ENCODE measurements at places on chromosomes 13 and 19. TPM values are rescaled to one million over a fixed set of nuclear protein-coding genes. Genes with fewer than 3 reads are reported as not detected.

- DNase-seq: no peak
These were observed 17.6 kb downstream of the GPR42 start for GRCh38 chr19:35388277-35389054.

- no peak for DNase-seq
These were observed 1637.4 kb downstream of the PCDH9 start for GRCh38 chr13:65592731-65593130.

DNA sequence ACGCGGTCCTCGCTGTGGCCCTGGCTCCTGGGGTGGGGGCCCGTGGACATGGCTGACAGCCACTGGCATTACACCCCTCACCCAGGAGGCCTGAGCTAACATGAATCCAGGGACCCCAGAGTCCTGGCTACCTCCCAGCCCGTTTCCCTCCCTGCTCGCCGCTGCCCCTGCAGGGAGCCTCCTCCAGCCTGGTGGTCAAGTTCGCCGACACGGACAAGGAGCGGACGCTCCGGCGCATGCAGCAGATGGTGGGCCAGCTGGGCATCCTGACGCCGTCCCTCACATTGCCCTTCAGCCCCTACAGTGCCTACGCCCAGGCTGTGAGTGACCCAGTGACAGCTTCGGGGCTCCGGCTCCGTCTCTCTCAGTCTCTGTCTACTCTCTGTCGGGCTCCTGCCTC is 56.6 kb downstream of the CELF5 start:
- no peak for DNase-seq

DNA sequence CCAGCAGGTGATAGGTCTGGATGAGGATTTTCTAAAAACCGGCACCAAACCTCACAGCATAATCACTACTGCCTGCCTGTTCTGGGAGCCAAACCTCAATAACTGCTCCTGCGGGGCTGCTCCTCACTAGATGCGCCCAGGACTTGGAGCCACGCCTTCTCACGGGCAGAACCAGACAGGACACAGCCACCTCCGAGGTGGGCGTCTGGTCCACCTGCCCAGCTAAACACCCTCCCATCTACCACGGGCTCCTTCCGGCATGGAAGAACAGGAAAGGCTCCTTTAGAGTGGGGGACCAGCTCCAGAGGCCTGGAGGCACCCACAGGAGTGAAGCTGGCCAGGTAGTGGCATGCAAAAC is 73.5 kb downstream of the PEPD start:
- no peak for DNase-seq

Gene NCR1
- total RNA-seq: not detected

Gene TLE6
- total RNA-seq: 3.3 TPM

- DNase-seq: no peak
These were observed 235.9 kb downstream of the PCDH20 start for GRCh38 chr13:61179741-61180140.

Gene REEP6
- total RNA-seq: 13.8 TPM

Gene NXNL1
- total RNA-seq: not detected

Gene RYR1
- total RNA-seq: 14.6 TPM

Gene ZNF772
- total RNA-seq: 10.9 TPM

Gene SYT5
- total RNA-seq: not detected

- DNase-seq: no peak
These were observed 6.4 kb upstream of the CDKN2D start for GRCh38 chr19:10575011-10575716.

Gene CD37
- total RNA-seq: 21.4 TPM

DNA sequence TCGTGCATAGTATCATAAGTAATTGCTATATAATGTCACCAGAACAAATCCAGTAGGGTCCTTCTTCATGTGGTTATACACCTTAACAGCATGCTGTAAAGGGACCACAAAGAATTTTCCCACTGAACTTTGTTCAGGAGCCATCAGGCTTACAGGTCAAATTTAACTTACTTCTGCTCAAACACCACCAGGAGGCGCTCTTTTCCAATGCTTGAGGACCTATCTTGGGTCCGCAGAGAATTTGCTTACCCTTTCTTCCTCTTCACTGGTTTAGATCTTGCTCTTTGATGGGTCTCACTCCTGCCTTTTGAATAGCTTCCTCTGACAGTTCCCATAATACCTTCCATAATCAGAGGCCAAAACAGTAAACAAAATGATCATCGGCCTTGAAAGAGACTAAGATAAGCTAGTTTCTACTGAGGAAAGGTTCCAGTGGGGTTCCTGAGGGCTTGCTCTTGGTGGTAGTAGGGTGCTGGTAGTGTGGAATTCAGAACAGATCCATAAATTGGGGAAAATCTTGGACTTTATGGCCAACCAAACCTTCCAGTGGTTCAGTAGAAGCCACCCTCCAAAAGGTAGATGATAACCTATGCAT is 37.4 kb downstream of the SCGB2B2 start:
- DNase-seq: no peak

Gene LGALS14
- not detected for total RNA-seq

DNA sequence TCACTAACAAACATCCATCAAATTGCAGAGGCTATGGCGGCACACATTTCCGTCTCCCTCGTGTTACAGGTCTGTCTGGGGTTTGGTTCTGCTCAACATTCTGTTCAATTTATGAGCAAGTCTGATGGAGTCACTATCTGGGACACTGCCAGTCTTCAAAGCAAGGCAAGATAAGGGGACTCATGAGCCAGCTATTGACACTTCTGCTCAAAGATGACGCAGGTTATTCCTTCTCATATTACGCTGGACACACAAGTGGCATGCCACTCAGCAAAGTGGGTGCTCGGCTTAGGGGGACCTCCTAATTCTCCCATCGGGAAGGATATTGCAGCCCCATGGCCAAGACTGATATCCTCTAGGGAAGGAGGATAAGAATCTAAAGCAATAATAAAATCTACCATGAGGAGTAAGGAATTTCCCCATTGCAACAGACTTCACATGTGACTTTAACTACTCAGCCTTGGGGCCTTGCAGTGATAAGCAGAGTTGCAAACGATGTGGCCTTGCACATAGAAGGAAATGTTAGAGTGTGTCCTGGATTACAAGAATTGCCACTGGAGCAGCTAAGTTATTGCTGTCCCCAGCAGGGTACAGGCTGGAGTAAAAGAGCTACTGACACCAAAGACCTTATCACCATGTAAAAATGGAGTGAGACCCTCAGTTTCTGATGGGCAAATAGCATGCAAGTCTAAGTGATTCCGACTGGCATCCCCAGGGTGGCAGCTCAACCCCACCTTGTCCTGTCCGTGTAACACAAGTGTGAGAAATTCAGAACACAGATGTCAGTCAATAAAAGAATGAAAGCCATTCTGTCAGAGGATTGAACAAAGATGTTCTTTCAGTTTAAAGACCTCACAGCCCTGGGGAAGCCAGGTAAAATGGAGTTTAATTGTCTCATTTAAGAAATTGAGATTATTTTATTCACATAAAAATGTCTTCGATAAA is 306.1 kb downstream of the IRS2 start:
- no peak for DNase-seq

Gene PLPP2
- 12.1 TPM for total RNA-seq

Gene IGFL2
- total RNA-seq: not detected

Gene ZNF729
- total RNA-seq: not detected

Gene LRG1
- 3.8 TPM for total RNA-seq

GRCh38 chr13:35882722-35883497 is 248.3 kb downstream of the DCLK1 start:
- no peak for DNase-seq

Gene NCAN
- not detected for total RNA-seq

GRCh38 chr19:1470305-1471009 is 8.6 kb downstream of the C19orf25 start:
- no peak for DNase-seq

Gene ZNF77
- total RNA-seq: 5.9 TPM

DNA sequence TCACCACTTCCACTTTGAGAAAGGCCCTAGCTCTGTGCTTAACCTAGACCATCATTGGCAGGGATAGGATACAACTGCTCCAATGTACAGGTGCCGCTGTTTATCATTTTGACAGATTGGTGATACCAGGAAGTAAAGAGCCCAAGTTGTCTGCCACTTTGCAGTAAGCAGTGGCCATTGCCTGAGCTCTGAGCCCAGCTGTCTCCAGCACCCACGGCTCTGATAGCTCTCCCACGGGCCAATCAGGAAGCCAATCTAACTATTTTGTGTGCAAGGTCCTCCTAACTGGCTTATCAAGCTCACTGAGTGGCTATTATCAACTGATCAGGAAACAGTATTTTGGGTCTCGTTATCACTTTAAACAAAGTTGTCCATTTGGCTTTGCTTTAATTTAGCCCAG is 181.1 kb downstream of the DCT start:
- DNase-seq: no peak

Gene ZNF627
- 9.2 TPM for total RNA-seq

GRCh38 chr13:111908361-111908760 is 158.6 kb upstream of the SOX1 start:
- no peak for DNase-seq

GRCh38 chr13:22064854-22065620 is 394.2 kb downstream of the FGF9 start:
- DNase-seq: no peak

DNA sequence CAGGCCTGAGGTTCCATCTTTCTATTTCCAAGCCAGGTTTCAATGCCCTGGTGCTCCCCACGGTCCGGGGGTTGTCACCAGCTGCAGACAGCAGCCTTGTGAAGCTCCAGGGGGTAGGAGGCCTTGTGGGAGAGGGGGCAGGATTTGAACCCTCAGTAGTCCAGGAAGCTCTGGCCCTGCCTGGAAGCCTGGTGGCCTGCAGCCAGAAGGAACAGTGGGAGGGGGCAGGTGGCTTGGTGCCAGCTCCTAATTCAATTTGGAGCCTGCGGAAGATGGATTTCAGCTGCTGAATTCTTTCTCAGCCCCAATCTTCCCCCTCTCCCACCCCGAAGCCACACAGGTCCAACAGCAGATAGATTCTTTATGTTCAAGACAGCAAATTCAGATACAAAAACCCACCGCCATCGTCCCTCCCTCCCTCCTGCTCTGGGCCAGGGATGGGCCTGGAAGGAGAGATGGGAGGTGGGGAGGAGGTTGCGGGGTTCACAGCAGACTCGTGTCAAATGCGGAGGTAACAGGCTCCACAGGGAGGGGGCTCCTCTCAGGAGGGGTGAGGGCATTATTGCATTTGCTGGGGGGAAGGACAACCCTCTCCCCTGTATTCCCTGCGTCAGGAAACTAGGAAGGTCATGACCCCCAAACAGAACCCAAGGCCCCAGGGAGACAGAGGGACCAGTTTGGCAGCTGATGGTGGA is 2.4 kb upstream of the PTGER1 start:
- DNase-seq: no peak

Gene FAM124A
- 1.1 TPM for total RNA-seq

Gene ZNRF4
- not detected for total RNA-seq

Gene KLF12
- 0.64 TPM for total RNA-seq

Gene OR10H4
- not detected for total RNA-seq

Gene PNMA8B
- total RNA-seq: 1.1 TPM

DNA sequence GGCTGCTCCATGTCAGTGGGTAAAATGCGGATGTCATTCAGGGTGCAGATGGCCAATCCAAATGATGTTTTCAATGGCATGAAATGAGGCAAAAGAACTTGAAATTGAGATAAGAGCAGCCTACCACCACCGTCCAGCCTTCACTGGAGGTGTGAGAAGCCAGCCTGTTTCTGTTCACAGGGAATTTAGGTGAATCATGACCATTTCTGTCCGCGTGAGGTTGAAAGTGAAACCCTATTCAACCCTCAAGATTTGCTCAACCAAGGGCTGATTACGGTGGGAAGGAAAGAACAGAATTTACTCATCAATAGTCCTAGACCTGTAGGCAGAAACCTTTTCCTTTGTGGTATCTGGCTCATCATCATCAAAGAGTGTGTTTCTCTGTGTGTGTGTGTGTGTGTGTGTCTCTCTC is 370.7 kb downstream of the COG6 start:
- no peak for DNase-seq

Gene CELF5
- total RNA-seq: not detected

Gene UPK1A
- total RNA-seq: 4.6 TPM

Gene SULT2A1
- total RNA-seq: not detected

DNA sequence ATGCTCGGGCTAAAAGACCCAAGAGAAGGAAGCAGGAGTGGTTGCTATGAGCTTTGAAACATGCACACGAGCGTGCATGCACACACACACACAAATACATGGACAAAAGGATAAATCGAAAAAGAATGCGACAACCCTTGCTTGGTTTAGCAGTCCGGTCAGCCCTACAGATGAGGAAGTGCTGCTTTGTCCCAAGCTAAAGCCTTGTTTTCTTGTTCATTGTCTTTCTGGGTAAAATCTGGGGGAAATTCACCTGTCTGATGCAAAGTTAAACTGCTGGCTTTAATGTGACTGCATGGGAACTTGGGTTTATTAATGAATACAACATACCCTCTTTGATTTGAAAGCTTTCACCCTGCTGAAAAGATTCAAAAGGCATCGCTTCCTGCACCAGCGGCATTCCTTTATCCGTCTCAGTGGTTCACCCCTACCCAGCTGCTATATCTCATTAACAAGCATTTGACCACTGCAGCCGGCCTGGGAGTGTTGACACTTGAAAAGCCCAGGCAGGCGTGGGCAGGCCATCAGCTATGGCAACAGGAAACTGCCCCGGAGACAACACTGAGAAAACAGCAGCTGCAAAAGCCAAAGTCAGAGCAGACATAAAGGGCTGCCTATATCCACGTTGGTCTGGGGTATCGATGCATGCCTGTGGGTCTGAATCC is 301.7 kb downstream of the NDFIP2 start:
- no peak for DNase-seq

DNA sequence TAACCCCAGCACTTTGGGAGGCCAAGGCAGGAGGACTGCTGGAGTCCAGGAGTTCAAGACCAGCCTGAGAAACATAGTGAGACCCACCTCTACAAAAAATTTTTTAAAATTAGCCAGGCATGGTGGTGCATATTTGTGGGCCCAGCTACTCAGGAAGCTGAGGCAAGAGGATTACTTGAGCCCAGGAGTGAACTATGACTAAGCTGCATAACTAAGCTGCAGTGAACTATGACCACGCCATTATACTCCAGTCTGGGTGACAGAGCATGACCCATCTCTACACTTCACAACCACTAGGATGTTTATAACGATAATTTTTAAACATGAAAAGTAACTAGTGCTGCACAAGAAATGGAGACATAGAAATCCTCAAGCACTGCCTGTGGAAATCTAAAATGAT is 352.7 kb upstream of the SGCG start:
- DNase-seq: no peak

Measured in esophagus squamous epithelium (tissue), 5 donors.